ENCODE measurements at places on chromosomes 16 and 17.

- no peak for DNase-seq
Measured at GRCh38 chr17:6702567-6703215, 10.5 kb downstream of the SLC13A5 start.

- DNase-seq = no peak
Measured at GRCh38 chr17:30472238-30472890, 4.8 kb upstream of the GOSR1 start.

- no peak for DNase-seq
Measured at GRCh38 chr17:83042522-83043158, 36.8 kb upstream of the METRNL start.

DNA sequence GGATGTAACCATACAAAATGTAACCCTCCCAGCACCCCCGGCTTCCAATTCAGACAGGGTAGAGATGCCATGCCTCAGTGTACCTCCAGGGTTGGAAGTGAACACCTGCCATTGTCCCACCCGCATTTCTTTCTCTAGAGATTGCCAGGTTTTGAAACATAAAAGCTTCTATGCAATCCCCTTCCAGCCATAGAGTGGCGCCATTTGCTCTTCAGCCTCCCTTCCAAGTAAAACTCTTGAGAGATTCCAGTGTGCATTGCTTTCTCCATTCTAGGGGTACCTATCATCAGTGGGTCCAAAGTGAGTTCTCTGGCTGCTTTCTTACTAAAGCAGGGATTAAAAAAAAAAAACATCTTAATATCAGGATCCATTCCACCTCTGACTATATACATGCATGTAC lies 133.1 kb upstream of the RPL38 start:
- DNase-seq = no peak

DNA sequence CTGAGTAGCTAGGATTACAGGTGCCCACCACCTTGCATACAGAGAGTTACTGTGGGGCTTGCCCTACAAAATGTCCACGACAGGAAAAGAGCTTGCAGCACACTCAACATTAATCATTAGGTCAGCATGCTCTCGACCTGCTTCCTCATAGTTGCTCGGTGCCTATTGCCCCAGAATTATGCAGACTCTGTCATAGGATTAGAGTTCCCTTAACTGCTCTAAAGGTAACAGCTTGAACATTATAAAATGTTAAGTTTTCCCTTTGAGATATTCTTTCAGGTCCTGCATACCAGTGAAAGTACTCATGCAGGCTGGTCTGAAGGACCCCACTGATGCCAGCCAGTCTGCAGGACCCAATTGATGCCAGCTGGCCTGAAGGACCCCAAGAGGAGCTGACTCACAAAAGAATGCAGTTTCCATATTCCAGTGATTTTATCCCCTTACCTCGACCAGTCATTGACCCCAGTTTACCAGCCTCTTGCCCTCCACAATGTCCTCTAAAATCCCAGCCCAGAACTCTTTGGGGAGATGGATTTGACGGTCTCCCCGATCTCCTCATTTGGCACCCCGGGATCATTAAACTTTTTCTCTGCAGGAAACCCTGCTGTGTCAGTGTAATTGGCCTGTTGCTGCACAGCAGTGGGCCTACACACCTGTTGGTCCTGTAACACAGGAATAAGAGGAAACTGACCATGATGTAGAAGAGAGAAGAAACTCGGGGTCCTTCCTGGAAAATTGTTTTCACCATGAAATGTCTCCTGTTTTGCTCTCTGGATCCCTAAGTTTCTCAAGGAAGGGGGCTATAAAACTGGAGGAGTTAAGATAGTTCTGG lies 10.6 kb downstream of the ICAM2 start:
- no peak for DNase-seq

DNA sequence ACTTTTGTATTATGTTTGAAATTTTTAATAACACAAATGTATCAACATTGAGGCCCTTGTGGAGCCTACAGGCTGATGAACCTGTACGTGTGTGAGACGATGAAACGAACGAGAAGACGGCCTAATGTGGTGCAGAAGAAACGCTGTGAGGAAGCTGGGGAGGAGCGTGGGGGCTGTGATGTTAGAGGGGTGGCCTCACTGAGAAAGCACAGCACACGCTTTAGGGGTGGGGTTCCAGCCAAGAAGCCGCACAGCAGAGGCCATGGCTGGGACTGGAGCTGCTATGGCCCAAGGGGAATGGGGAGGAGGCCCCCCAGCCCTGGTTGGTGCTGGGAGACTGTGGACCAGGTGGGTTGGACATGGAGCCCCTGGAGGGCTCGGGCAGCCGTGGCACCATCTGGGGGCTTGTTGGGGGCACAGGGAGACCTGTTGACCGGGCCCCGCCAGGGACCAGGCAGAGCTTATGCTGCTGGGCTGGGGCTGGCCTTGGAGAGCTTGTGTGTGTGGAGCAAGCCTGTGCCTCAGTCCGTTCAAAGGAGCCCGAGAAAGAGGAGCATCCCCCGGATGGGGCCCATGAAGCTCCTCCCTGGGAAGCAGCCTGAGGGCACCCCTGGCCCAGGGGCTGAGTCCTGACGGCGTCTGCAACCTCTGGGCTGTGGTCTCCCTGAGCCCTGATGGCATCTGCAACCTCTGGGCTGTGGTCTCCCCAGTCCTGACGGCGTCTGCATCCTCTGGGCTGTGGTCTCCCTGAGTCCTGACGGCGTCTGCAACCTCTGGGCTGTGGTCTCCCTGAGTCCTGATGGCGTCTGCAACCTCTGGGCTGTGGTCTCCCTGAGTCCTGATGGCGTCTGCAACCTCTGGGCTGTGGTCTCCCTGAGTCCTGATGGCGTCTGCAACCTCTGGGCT lies 44.7 kb downstream of the METRNL start:
- no peak for DNase-seq

- peak; percentile 45 for DNase-seq
Measured at GRCh38 chr17:17239832-17240231, 2.9 kb upstream of the FLCN start.

DNA sequence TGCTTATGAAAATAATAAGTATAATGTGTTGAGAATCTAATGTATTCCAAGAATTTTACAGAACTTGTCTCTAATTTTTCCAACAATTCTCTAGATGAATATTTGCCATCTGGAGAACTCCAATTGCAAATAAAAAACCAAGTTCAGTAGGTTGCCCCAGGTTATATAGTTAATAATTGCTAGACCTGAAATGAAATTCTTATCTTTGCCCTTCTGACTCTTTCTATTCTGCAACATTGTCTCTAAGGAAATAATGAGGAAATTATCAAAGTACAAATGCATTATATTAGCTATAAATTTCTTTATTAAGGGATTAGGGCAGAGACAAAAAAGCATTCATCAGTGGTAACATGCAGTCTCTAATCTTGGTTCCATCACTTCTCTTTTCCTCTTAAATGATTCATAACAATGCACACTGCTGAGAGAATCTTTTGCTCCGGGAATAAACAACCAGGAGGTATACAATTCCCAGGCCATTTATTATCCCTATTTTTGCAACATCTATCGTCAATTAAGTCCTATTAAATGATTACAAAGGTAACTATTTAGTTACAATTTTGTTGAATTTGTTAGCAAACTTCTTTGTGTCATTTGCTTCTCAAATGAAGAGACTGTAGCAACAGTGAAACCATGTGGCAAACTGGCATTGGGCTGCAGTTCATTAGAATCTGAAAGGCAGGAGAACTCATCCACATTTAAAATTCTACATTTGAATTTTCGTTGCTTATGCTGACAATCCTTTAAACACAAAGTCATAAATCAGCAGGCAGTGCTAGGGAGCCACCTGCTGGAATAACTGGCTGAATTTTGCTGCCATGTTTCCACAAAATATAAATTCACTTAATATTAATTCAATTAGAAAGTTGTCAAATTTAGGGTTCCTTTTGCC lies 349.6 kb downstream of the KIF2B start:
- no peak for DNase-seq

GRCh38 chr17:77312786-77313599 lies 172.2 kb downstream of the SEC14L1 start:
- no peak for DNase-seq

DNA sequence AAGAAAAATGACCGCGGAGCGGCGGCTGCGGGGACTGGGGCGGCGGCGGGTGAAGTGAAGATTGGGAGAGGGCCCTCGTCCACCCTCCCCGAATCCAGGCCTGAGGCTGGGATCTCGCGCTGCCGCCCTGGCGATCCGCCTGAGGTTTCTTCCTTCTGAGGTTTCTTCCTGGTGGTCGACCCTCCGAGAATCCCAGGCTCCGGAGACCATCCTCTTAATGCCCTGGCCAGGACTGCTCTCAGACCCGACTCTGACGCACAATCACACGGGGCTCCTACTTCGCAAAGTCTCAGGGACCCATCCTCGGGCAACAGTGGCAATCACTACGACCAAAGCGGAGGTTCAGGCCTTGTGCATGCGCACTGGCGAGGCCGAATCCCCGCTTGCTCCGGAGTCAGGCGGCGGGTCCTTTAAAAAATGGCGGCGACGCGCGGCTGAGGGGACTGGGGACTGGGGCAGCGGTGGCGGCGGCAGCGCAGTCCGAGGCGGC lies 18.0 kb upstream of the KCNJ18 start:
- no peak for DNase-seq

DNA sequence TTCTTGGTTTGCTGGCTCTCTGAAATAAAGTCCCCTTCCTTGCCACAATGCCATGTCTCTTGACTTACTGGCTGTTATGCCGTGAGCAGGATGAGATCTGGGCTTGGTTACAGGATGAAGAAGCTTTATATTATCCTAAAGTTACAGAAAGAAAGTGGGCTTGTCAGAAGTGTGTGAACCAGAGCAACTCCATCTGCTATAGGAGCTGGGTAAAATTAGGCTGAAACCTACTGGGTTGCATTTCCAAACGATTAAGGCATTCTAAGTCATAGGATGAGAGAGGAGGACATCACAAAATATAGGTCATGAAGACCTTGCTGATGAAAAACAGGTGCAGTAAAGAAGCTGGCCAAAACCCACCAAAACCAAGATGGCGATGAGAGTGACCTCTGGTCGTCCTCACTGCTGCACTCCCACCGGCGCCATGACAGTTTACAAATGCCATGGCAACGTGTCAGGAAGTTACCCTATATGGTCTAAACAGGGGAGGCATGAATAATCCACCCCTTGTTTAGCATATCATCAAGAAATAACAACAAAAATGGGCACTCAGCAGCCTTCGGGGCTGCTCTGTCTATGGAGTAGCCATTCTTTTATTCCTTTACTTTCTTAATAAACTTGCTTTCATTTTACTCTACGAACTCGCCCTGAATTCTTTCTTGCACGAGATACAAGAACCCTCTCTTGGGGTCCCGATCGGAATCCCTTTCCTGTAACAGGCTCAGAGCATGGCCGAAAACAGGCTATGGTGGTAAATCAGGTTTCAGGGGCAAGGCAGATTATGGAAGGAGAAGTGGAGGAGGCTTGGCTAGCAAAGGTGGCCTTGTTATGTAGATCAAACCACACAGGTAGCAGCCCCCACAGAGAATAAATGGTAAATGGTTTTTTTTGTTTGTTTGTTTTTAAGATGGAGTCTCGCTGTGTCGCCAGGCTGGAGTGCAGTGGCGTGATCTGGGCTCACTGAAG lies 81.3 kb upstream of the C16orf82 start:
- DNase-seq = no peak

- no peak for DNase-seq
Measured at GRCh38 chr16:87212026-87212425, 105.2 kb downstream of the C16orf95 start.

DNA sequence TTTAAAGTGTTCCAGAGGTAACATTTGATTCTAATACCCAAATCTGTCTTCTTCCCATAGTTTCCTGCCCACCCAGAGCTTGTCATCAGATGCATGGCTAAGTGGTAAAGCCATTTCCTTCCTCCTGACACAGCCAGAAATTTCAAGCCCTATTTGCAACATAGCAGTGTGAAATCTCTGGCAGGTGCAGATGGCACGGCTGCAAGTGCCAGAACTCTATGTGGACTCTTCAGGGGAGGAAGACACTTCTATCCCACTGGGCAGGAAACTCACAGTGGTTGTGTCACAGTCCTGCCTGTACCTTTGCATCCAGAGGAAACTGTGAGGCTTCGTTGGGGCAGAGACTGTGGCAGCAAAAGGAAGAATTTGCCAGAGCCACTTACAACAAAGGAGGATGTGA lies 13.2 kb downstream of the DYNLRB2 start:
- no peak for DNase-seq

DNA sequence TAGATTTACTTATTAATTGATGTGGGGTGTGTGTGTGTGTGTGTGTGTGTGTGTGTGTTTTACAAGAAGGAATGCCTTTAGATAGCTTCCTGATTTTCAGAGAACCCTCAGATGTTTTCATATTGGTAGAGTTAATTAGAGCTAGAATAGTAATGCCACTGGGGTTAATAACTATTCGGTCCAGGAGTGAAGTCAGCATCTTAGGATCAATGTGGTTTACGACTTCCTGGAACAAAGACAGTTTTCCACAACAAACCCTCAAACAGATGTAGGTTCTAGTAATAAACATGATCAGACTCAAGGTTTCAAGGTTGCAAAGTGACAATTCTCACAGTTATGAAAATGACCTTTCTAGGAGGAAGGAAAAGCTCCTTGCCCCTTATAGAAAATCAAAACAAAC lies 12.2 kb upstream of the SLC52A1 start:
- DNase-seq = no peak

DNA sequence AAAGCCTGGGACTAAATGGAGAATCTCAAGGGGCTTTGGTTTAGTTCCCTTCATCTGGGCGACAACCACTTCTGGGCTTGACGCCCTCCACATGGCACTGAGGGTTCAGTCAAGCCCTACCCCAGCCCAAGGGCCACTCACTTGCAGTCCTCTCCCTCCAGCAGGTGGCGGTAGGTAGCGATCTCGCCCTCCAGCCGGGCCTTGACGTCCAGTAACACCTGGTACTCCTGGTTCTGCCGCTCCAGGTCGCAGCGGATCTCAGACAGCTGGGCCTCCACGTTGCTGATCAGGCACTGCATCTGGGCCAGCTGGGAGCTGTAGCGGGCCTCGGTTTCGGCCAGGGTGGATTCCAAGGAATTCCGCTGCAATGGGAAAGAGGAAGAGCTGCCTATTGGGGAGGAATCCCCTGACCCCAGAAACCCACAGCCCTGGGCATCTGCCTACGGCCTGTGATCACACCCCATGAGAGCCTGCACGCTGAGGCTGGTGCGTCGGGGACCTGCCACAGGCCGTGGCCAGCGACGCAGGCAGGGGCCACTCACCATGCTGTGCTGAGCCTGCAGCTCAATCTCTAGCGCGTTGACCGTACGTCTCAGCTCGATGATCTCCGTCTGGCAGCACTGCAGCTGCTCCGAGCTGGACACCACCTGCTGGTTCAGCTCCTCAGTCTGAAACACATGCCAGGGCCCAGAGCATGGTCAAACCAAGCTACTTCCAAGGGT lies 2.7 kb downstream of the KRT36 start:
- peak; percentile 65 for DNase-seq

GRCh38 chr16:21167360-21167759 lies 8.9 kb downstream of the LDAF1 start:
- DNase-seq = no peak

GRCh38 chr16:12629271-12629670 lies 174.4 kb downstream of the CPPED1 start:
- no peak for DNase-seq

- DNase-seq = peak; percentile 82
Measured at GRCh38 chr17:35064516-35065215, 1.2 kb upstream of the RFFL start.

DNA sequence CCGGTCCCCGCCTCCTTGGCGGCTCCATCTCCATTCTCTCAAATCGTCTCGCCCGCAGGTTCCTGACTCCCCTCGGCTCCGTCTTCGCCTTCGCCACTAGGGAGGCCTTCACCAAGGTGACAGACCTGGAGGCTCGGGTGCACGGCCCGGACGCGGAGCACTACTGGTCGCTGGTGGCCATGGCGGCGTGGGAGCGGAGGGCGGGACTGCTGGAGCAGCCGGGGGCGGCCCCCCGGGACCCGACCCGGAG lies 862 bp downstream of the GLTPD2 start:
- no peak for DNase-seq

All from hematopoietic multipotent progenitor cell treated with erythropoietin and hydrocortisone succinate and interleukin-3 and kit ligand, for 15 days (in vitro differentiated cells).